ENCODE measurements at places on chromosomes 11 and 22.

GRCh38 chr11:18608376-18608775 lies 8.8 kb downstream of the MISFA start:
- H3K4me1 ChIP-seq = no peaks in the 10 kb centered on the region
- H3K36me3 ChIP-seq = no peaks in the 10 kb centered on the region

DNA sequence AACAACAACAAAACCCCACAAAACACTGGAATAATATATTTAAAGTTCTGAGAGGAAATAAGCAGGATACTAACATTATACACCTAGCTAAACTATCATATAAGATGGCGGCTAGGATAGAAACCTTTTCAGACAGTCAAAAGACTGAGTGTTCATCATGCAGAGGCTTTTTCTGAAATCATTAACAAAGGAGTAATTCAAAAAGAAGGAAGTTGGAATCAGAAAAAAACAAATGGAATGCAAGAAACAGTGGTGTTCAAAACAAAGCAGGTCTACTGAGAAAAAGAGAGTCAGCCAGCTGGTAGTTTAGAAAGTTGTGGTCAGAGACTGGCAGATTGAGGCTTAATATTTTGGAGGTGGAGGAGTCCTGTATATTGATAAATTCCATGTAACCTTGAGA lies 30.1 kb upstream of the ZBTB44 start:
- H3K27ac ChIP-seq = no peak overlapping the region
- no peaks in the 10 kb centered on the region for H3K36me3 ChIP-seq
- no peak overlapping the region for H3K4me3 ChIP-seq

- no peak overlapping the region for H3K27ac ChIP-seq
- H3K27me3 ChIP-seq = no peaks in the 10 kb centered on the region
- H3K4me3 ChIP-seq = no peak overlapping the region
- H3K4me1 ChIP-seq = peaks cover 8% of the 10 kb centered on the region
Observed at GRCh38 chr11:94049351-94049750, 28.2 kb downstream of the HEPHL1 start.

DNA sequence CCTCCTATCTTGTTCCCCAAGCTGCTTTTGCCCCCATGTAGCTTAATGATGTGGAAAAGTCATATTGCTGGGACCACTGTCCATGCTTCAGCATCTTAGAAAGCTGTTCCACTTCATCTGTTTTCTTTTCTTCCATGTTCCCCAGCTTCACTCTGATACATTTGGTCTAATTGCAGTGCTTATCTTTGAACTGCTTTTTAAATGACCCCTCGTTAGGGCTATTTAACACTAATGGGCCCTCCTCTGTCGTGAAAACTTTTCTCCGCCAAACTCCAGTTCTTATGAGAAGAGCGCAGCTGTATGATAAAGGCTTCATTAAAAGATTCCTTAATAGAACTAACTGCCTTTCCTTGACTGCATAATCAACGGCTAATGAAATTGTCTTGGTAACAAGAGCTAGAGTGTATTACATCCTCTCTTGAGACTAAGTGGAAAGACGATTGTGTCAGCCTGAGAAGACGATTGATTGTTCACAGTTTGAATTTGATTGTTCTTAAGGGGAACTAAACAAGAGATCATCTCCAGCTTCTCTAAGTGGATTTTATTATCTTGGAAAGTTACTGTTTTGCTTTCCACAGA lies 165.0 kb upstream of the MTNR1B start:
- DNase-seq = no peak
- H3K36me3 ChIP-seq = no peaks in the 10 kb centered on the region
- no peaks in the 10 kb centered on the region for H3K4me1 ChIP-seq
- H3K4me3 ChIP-seq = no peak overlapping the region

- no peak overlapping the region for H3K4me3 ChIP-seq
- no peaks in the 10 kb centered on the region for H3K36me3 ChIP-seq
- no peak overlapping the region for H3K27ac ChIP-seq
- no peak for DNase-seq
Observed at GRCh38 chr11:119976805-119977560, 160.9 kb downstream of the TRIM29 start.

DNA sequence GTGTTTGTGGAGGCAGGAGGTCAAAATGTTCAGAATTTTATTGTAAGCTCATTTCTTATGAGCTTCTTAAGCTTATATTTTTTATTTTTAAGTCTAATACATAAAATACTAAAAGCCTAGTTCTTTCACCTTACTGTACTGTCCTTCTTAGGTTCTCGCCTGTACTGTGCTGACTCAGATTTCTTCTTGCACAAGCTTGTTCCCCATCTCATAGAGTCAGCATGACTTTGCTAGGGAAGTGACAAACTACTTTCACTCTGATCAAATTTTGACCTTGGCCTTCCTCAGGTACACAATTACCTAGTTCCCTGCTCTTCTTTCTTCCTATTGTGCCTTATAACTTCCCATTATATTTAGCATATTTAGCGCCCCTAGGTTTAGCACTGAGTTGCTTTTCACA lies 81.5 kb downstream of the STK33 start:
- no peaks in the 10 kb centered on the region for H3K4me1 ChIP-seq
- H3K36me3 ChIP-seq = no peaks in the 10 kb centered on the region
- no peaks in the 10 kb centered on the region for H3K27me3 ChIP-seq

- no peak overlapping the region for H3K27ac ChIP-seq
- H3K36me3 ChIP-seq = no peaks in the 10 kb centered on the region
- no peak overlapping the region for H3K4me3 ChIP-seq
- no peak for DNase-seq
- H3K4me1 ChIP-seq = no peaks in the 10 kb centered on the region
Observed at GRCh38 chr11:103202048-103202651, 92.9 kb downstream of the DYNC2H1 start.

DNA sequence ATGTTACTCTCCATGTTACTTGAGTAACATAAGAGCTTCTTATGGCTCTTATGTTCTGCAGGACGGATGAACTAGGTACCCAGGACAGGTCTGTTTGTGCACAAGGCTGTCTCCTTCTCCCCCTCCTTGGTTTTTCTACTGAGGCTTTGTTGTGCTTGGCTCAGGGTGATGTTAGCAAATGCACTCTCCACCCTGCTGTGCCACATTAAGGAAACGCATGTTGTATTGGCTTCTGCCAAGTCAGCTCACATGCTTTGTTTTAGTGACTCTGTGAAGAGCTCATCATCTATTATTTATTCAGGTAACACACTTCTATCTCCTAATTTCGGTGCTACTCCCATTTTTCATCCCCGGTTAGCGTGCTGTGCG lies 108.3 kb downstream of the PTPRJ start:
- H3K36me3 ChIP-seq = no peaks in the 10 kb centered on the region
- no peak overlapping the region for H3K4me3 ChIP-seq
- H3K27ac ChIP-seq = no peak overlapping the region
- DNase-seq = no peak
